Fibroblast of lung (primary cell): ENCODE measurements at places on chromosomes 11 and 22. TPM values are rescaled to one million over a fixed set of nuclear protein-coding genes. Genes with fewer than 3 reads are reported as not detected.

DNA sequence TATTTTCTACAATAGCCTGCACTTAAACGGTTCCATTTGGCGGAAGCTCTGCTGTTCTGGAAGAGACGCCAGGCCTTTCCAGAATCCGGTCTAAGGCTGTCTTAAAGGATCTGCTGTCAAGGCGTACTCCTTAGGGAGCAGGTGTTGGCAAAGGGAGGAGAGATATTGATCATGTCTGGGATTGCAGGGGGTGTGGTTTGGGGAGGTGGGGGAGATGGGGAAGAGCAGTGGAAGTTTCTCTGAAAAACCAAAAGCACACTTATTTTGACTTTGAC lies 22.5 kb upstream of the WNT11 start:
- no peak for DNase-seq

GRCh38 chr11:99327527-99327926 lies 306.8 kb downstream of the CNTN5 start:
- no peak for DNase-seq

DNA sequence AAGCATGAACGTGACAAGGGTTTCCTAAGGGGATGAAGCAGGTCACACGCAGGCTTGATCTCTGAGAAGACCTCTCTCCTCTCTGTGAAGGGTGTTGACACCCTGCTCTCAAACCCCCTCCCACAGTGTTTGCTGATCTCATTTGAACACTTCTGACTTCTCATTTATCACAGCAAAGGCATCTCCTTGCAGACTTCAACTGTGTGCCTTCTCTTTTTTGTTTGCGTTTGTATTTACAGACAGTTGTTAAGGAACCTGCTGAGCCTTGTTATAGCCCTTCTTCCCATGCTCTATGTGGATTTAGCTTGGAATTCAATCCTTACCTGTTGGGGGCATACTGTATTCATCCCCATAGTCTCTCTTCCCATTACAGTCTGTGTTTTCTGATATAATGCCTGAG lies 206.5 kb downstream of the NELL1 start:
- no peak for DNase-seq

- DNase-seq = no peak
Measured at GRCh38 chr11:82830746-82831145, 69.5 kb downstream of the PRCP start.

- peak; percentile 78 for DNase-seq
Measured at GRCh38 chr11:76209973-76210930, 4.0 kb upstream of the WNT11 start.

- DNase-seq = no peak
Measured at GRCh38 chr11:126160345-126161022, 51.0 kb downstream of the RPUSD4 start.

Gene PRG3
- total RNA-seq = not detected in 2 replicates

- DNase-seq = no peak
Measured at GRCh38 chr22:46789992-46790391, 27.5 kb downstream of the TBC1D22A start.

DNA sequence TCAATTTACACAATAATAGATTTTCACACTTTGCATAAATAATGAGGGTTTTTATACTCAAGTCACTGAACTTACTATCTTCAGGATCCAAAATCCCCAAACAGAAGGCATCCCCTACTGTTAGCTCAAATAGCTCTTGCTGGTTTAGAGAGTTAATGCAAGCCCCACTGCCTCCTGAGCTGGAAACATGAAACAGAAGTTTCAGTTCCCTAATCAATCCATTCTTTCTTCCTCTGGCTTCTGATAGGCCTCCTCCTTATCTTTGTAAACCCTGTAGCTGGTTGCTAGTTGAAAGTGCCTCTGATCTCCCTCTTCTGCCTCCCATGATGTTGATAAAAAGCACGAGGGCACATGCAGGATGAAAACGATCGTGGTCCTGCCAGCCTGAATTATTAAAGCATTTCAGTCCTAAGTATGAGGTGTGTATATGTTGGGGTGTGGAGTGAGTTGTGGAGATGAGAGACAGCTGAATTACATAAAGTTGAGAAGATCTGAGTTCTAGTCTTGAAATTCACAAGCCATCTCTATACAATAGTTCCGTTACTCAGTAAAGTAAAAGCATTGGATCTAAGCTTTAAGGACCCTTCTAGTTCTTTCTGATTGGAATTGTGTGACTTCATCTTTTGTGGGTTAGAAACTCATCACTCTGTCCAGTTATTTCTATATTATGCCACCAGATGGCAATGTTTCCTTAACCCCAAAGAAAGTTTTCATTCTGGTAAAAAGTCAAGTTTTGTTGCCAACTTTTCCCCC lies 35.0 kb upstream of the EHF start:
- peak; percentile 51 for DNase-seq
